ENCODE measurements at places on chromosomes 7 and 10. TPM values are rescaled to one million over a fixed set of nuclear protein-coding genes. Genes with fewer than 3 reads are reported as not detected.

The CFAP43 gene
- 0.31 TPM for total RNA-seq

The FAM24B gene
- 3.7 TPM for total RNA-seq

The TTYH3 gene
- total RNA-seq, result 23.4 TPM

The TEX36 gene
- not detected for total RNA-seq

The ASAH2 gene
- total RNA-seq, result 0.26 TPM

The ERV3-1 gene
- total RNA-seq, result 6.9 TPM

The EBF3 gene
- 1.7 TPM for total RNA-seq

The UFSP1 gene
- total RNA-seq, result 3.1 TPM

The ZNF425 gene
- 2.8 TPM for total RNA-seq

The LBX1 gene
- not detected for total RNA-seq

The TCAF2 gene
- 1.7 TPM for total RNA-seq

The CHRM2 gene
- 0.31 TPM for total RNA-seq

The FBH1 gene
- 109 TPM for total RNA-seq

The YKT6 gene
- 107 TPM for total RNA-seq

The VPS50 gene
- total RNA-seq, result 32.4 TPM

The SPDYE11 gene
- not detected for total RNA-seq

The CDC14C gene
- not detected for total RNA-seq

The DNAAF5 gene
- total RNA-seq, result 10.7 TPM

The STOX1 gene
- 0.06 TPM for total RNA-seq

The HMX2 gene
- not detected for total RNA-seq

The ZNF853 gene
- total RNA-seq, result 0.13 TPM

The SNX8 gene
- total RNA-seq, result 20.0 TPM

The DLX6 gene
- total RNA-seq, result not detected

The GIMAP5 gene
- total RNA-seq, result 0.12 TPM

The MYL10 gene
- total RNA-seq, result not detected

The HYAL4 gene
- not detected for total RNA-seq

The SFR1 gene
- 23.6 TPM for total RNA-seq

The AKR1C8 gene
- not detected for total RNA-seq

The INHBA gene
- total RNA-seq, result 58.7 TPM

The FFAR4 gene
- not detected for total RNA-seq

The WNT8B gene
- total RNA-seq, result not detected

The SPDYE9 gene
- not detected for total RNA-seq

The UCMA gene
- total RNA-seq, result not detected

The PTF1A gene
- not detected for total RNA-seq

The NEUROD6 gene
- total RNA-seq, result not detected

The NUTM2E gene
- 0.19 TPM for total RNA-seq

The FAM25C gene
- total RNA-seq, result not detected

The CAMK2B gene
- 1.3 TPM for total RNA-seq

The SP4 gene
- total RNA-seq, result 6.6 TPM

The IKZF5 gene
- total RNA-seq, result 2.9 TPM

The UCN3 gene
- total RNA-seq, result not detected

The C1GALT1 gene
- total RNA-seq, result 57.2 TPM

The CYP26A1 gene
- total RNA-seq, result not detected

The GATA3 gene
- 0.06 TPM for total RNA-seq

The NUTM2A gene
- 0.19 TPM for total RNA-seq

The PDK4 gene
- total RNA-seq, result 3.2 TPM

The TAX1BP1 gene
- 135 TPM for total RNA-seq

The GRM3 gene
- total RNA-seq, result not detected

The FEZF1 gene
- not detected for total RNA-seq

The ST8SIA6 gene
- total RNA-seq, result not detected

Data from aortic smooth muscle cell (primary cell).